Glomerular endothelial cell (primary cell): ENCODE measurements at places on chromosomes 1 and 21.

DNA sequence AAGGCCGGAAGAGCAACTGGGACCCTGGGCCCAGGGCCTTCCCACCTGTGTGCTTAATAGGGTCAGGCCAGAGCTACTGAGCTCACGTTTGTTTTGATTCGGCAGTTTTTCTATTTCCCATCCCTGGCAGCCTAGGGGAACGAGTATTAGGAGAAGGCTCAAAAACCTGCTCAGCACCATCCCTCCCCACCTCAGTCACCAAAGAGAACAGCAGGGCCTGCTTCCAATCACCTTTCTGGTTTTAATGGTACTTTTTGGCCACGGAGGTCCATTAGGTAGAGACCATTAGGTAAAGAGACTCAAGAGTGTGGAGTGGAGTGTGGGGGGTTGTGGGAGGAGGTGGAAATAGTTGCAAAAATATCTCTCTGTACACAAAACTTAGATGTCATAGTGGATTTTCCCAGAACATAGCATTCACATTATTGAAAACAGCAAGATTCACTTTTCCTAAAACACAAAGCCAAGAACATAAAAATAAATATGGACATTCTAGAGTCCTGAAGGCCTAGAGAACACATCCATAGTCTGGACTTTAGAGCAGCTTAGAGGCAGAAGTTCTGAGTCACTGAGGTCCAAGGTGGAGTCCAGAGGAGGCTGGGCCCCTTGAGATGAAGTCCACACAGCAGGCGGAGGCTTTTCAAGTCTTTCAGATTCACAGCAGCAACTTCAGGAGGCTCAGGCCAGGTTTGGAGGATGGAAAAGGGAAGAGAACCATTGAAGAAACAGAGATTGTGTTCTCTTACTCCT, 19.5 kb downstream of the NUAK2 start:
- DNase-seq = no peak

DNA sequence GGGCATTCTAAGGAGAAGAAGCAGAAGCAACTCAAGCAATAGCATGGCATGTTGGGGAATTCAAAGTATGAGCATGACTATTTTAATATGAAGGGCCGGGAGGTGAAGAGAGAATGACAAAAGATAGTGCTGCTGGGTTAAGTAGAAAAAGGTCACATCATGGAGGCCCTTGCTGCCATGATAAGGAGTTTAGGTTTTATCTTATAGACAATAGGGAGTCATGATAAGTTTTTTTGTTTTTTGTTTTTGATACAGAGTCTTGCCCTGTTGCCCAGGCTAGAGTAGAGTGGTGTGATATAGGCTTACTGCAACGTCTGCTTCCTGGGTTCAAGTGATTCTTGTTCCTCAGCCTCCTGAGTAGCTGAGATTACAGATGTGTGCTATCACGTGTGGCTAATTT, 3.1 kb downstream of the BNIPL start:
- no peak for DNase-seq

DNA sequence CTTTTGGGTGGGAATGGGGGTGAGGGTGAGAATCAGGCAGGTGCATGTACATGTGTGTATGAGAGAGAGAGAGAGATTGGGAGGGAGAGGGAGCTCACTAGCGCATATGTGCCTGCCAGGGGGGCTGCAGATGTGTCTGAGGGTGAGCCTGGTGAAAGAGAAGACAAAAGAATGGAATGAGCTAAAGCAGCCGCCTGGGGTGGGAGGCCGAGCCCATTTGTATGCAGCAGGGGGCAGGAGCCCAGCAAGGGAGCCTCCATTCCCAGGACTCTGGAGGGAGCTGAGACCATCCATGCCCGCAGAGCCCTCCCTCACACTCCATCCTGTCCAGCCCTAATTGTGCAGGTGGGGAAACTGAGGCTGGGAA, 95.0 kb downstream of the EPHB2 start:
- no peak for DNase-seq

- no peak for DNase-seq
These were observed 5.1 kb downstream of the CTNNBIP1 start for GRCh38 chr1:9905010-9905409.

DNA sequence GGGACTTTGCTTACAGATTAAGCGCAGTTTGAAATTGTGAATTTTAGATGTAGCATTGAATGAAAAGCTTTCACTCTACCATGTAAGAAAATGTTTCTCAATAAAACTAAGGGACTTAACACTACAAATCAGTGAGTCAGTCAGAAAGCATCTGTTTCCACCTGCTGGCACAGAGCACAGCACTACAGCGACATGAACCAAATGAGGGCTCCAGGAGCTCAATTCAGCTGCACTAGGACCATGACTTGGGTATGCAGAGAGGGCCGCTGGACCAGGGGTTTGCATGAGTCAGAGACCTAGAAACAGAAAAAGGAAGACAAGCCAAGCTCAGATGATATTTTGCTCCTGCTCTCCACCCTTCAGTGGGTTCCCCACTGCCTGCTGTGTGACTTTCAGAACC, 5.2 kb downstream of the SUSD4 start:
- DNase-seq = no peak

DNA sequence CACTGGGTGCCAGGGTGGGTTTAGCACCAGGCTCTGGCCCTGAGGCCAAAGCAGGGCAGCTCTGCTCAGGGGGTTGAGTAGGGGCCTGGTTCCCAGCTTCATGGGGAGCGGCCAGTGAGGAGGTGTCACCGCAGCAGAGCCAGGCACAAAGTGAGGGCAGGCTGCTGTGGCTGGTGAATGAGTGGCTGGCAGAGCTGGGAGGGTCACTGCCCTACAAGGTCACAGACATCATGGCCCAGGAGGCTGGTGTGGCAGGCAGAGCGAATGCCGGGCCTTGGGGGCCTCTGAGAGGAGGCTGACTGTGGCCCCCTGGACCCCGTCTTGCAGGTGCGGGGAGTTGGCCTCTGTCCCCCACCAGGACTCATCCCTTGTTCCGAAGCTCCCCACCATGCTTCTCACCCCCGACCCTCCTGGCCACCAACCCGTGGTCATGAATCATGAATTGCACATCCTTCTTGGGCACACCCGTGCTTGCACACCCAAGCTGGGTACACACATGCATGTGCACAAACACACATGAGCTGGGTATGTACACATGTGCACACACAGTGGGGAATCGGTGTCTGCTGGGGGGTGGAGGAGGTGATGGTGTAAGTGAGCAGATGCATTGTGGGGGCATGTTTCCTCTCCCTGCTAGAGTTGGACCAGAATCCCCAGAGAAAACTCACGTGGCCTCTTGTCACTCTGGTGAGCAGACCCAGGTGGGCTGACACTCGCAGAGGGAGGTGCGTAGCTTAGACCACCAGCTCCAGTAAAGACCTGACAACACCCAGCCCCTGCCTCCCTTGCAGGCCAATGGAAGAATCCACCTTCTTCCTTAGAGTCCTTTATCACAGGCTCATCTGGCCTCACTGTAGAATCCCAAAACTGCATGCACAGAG, 4.8 kb upstream of the GNB1 start:
- DNase-seq = no peak
